Activated naive CD8-positive, alpha-beta T cell treated with anti-CD3 and anti-CD28 coated beads, Interleukin-2, amount 50 U/mL, for 24 hours (primary cell): ENCODE measurements at places on chromosomes 13 and 19.
A peak's percentile ranks its signal among the peaks of the same experiment; 100 is the strongest.

DNA sequence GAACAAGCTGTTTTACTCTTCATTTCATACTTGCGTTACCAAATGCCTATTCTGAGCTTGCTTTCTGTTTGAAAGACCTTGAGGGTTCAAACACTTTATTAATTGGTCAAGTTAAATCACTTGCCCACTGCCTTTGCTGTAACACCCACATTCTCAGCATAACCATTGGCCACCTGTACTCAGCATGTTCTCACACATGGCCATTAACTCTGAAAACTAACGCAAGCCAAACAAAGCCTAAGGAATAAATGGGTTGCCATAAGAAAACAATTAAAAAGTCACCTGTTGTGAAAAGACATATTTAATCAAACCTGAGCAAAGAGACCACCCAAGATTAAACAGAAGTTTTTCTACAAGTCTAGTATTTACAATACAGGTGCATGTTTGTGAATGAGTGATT is 517.2 kb upstream of the SPRY2 start:
- DNase-seq, result no peak

DNA sequence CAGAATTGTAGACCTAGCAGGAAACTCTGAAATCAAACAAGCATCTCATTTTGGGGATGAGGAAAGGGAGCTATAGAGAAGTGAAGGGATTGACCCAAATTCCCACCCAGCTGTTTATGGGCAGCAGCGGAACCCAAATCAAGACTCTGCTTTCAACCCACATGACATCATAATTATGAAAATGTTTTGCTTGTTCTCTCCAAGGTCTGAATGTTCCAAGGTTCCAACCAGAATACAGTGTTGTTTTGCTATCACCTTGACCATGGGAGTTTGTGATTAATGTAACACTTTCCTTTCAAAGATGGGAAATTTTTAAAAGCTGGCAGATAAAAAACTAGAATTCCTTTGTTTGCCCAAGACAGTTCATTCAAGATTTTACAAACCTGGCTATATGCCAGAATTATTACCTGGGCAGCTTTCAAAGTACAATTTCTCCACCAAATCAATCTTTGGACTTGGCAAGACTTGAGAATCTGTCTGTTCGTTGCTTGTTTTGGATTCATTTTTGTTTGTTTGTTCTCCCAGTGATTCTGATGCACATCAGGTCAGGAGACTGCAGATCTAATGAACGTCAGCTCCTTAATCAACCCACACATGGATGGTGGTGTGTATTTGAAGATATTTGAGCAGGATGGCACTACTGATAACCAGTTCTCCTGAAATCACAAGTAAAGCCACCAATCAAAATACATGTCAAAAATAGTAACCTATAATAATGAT is 322.7 kb downstream of the FOXO1 start:
- DNase-seq, result no peak

- DNase-seq, result no peak
Observed at GRCh38 chr19:56933014-56933705, 92.6 kb upstream of the PEG3 start.

- DNase-seq, result no peak
Observed at GRCh38 chr13:29619995-29620394, 24.5 kb upstream of the SLC7A1 start.

- DNase-seq, result no peak
Observed at GRCh38 chr19:23525276-23525852, 130.1 kb upstream of the ZNF91 start.

DNA sequence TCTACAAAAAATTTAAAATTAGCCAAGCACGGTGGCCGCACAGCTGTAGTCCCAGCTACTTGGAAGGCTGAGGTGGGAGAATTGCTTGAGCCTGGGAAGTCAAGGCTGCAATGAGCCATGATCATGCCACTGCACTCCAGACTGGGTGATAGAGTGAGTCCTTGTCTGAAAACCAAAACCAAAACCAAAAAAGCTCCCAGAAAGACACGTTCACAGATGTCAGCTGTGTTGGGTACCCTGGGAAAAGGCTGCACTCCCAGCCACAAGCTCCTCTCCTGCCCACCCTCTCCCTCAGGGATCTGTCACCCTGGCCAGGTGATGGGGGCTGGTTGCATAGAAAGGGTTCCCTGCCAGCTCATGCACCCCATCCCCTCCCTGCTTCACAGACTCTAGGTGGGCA is 53.3 kb downstream of the RNF6 start:
- DNase-seq, result no peak

DNA sequence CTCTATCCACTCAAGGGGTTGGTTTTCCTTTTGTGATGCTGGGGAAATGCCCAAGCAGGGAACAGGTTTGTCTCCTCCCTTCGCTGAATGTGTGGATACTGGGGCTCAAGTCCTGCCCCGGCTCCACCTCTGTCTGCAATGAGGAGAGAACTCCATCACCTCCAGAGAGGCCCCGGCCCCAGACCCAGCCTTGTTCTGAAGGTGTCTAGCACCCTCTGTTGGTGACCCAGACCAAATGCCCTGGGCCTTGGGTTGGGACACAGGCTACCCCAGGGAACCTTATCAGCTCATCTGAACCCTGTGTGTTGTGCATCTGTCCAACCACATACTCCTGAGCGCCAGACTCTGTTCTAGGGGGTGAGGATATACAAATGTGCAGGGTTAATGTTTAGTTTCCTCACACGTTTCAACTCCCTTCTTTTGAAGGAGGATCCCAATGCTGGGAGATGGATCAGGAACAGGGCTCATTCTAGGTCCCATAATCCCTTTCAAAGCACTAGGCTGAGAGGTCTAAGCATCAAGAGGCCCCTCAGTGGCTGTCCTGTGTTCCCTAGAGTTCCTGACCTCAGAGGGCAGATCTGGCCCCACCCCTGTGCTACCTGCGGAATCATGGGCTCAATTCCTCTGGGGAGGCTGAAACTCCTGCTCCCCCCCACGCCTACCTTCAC is 112.5 kb upstream of the SLC7A1 start:
- peak; percentile 50 for DNase-seq

- DNase-seq, result no peak
Observed at GRCh38 chr19:30077851-30078355, 135.9 kb downstream of the URI1 start.

GRCh38 chr13:80096383-80096782 is 244.5 kb downstream of the SPRY2 start:
- DNase-seq, result no peak

- DNase-seq, result peak; percentile 68
Observed at GRCh38 chr19:42198676-42199439, 18.6 kb downstream of the DEDD2 start.

DNA sequence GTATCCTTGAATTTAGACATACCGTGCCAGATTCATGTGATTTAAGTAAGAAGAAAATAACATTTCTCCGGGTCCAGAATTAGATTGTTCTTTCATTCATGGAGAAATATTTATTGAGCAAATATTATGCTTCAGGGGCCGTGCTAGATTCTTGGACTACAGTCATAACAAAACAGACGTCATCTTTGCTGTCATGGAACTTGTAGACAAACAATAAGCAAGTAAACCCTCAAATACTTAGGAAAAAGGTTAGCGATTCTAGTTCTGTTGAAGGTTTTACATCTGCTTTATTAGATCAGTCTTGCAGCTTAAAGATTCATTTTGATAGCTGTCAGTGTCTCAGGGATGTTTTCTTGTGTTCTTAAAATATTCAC is 16.9 kb downstream of the ZNF507 start:
- DNase-seq, result no peak

DNA sequence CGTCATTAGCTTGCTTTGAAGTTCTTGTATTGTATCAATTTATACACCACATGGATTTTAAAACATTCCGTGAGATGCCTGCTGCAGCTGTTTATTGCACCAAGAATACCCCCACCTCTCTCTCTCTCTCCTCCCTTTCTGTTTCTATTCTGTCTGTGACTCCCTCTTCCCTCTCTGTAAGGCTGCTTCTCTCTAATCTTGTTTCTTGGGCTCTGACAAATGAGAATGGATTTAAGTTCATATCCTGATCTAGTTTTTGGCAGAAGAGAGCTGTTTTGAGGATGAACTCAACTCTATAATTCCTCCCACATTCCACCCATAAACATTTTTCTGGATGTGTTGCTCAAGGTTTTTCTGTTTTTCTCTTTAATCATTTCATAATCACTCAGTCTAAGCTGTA is 144.3 kb upstream of the FRY start:
- no peak for DNase-seq

DNA sequence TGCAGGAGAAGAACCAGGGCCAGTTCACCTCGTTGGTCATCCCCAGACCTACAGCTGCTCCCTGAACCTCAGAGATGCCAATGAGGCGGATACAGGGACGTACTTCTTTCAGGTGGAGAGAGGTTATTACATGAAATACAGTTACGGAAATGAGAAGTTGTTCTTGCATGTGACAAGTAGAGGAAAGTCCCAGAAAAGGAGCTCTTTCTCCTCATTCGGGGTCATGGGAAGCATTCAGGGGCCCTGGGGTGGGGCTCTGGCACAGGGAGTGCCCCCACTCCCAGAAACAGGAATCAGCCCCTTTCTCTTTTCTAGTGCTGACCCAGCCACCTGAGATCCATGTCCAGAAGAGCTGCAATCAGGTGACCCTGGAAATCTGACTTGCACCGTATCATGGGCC is 4.5 kb upstream of the SIGLEC9 start:
- no peak for DNase-seq

DNA sequence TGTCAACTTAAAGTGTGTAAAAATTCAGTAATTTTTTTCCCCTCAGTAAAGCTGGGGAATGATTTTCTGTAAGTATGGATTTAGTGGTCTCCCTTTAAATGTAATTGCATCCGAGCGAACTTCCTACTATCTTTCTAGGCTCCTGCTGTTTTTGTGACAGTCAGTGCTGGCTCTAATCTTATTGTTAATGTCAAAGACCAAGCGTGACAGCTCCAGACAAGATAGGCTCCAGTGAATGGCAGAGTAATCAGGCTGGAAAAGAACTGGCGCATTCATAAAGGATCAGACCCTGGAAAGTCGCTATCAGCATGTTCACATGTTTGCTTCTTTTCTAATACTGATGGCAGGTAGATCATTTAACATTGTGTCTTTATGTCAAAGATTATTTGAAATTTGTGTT is 908.0 kb upstream of the ATXN8OS start:
- DNase-seq, result no peak

- no peak for DNase-seq
Observed at GRCh38 chr13:75993823-75994222, 357.7 kb downstream of the LMO7 start.

GRCh38 chr19:4496304-4496703 is 22.0 kb downstream of the PLIN4 start:
- no peak for DNase-seq

GRCh38 chr13:31334994-31335557 is 135.3 kb downstream of the B3GLCT start:
- no peak for DNase-seq

GRCh38 chr13:103101901-103102300 is 35.7 kb upstream of the SLC10A2 start:
- DNase-seq, result no peak

GRCh38 chr13:28716511-28716910 is 2.3 kb downstream of the SLC46A3 start:
- DNase-seq, result no peak

DNA sequence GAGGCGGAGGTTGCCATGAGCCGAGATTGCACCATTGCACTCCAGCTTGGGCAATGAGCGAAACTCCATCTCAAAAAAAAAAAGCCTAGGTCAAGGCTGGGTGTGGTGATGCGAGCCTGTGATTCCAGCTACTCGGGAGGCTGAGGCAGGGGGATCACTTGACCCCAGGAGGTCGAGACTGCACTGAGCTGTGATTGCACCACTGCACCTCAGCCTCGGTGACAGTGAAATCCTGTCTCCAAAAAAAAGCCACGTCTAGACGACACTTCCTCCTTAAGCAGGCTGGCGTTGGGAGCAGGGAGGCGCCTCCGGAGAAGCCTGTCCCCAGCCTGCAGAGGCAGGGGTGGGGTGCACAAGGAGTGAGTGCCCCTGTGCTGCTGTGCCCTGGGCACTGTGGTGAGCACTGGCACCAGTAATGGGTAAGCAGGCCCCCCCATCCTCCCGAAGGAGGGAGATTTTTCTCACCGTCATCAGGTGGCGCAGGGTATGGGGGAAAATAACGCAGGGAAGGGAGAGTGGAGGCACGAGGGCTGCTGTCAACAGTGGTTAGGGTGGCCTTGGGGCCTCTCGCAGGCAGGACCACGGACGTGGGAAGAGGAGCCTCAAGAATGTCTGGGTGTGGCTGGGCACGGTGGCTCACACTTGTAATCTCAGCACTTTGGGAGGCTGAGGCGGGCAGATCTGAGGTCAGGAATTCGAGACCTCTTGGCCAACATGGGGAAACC is 706 bp downstream of the P2RY11 start:
- DNase-seq, result peak; percentile 75

DNA sequence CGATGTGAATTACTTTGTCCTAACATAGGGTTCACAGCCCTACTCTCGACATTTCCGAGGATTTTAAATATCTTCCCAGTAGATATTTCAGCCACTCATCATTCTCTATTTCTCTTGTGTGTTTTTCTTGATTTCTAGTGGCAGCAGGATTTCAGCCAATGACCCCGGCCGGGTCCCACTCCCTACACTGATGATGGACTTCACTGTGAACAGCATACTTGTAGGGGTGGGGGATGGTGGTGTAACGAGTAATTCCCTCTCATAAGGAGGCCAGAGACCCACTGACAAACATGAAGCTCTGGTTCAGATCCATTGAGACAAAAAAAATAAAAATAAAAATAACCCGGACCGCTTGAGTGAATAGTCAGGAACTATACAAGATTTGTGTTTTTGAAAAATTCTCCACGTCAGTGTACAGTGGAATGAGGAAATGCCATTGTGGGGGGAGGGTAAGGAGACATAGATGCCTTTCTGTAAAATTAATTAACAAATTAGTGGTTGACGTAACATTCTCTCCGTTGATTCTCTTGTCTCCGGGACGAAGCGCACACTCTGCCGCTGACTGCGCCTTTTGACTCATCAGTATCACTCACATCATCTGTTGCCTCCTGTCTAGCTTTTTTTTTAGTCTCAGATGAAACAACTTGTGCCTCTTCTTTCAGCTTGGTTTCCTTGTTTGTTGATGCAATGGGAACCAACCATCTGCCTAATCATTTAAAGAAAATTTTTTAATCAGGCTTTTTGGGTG is 48.8 kb upstream of the IRS2 start:
- no peak for DNase-seq

DNA sequence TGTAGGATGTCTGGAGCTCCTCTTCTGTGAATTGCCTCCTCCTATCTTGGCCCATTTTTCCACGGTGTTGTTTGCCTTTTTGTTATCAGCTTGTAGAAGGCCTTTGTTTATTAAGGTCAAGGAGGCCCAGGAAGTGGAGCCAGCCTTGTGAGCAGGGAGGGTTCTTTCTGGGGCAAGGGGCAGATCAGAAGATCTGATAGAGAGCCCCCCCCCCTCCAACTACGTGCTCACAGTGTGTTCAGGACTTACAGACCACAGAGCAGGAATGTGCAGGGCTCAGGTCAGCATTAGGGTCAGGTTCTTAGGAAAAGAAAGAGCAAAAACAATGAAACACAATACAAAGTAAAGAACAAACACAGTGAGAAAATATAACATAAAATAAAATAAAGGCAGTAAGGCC is 59.4 kb downstream of the CCNE1 start:
- DNase-seq, result no peak
